ENCODE measurements at places on chromosomes 1 and 21. TPM values are rescaled to one million over a fixed set of nuclear protein-coding genes. Genes with fewer than 3 reads are reported as not detected.

The RBM11 gene
- not detected for total RNA-seq

DNA sequence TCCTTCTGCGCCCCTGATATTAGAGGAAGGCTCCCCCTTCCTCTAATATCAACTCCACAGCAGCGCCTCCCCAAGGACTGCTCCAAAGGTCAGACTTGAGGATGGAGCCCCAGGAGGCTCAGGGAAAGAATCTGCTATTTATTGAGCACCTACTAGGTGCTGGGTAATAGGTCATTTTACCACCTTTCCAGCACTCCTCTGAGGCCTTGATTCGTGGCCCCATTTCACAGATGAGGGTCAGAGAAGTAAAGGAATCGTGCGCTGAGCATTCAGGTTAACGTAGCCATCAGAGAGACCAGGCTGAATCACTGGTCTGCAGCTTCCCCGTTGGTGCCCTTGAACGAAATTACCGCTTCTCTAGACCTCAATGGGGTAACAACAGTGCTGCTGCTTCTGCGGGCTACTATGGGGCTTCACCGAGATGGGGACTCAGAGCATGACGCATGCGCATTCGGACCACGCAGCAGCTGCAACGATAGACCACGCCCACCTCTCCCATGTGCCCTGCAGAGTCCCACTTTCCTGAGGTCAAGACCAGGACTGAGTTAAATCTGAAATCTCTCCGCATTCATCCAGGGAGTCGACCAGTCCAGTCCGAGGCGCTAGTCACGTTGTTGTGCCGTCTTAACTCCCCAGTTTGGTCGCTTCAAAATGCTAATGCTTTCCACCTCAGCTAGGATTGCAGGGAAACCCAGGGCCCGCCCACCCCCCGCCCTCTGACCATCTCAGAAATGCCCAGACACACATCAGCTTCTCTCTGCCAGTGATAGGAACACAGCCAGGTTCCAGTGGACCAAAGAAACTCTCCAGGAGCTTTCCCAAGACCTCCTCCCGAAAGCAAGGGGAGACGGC is 12.9 kb downstream of the CAMK2N1 start:
- DNase-seq: peak; percentile 71

The HES4 gene
- 1.6 TPM for total RNA-seq

GRCh38 chr1:95990033-95990432 is 731.6 kb upstream of the PTBP2 start:
- DNase-seq: no peak

DNA sequence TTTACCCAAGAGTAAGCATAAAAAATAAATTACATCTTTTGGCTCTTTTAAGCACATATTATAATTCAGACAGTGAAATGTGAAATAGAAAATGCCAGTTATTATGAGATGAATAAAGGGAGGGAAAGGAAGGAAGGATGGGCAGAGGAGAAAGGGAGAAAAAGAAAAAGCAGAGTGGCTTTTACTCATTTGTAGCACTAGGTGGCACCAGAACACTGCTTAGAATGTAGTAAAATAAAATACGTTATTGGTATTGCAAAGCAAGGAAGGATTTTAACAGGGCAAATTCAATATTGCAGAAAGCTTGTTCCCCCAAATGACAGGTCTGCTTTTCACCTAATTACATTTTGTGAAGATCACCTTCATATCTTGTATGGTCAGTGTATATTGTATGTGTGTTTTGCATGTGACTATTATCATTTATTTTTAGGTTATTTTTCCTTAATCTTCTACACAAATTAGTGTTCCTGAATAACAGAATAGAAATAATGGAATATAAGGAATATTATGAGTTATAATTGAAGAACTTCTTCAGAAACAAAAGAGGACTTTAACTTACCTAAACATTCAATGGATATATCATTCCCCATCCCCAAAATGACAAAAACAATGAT is 9.1 kb upstream of the PCNX2 start:
- no peak for DNase-seq

DNA sequence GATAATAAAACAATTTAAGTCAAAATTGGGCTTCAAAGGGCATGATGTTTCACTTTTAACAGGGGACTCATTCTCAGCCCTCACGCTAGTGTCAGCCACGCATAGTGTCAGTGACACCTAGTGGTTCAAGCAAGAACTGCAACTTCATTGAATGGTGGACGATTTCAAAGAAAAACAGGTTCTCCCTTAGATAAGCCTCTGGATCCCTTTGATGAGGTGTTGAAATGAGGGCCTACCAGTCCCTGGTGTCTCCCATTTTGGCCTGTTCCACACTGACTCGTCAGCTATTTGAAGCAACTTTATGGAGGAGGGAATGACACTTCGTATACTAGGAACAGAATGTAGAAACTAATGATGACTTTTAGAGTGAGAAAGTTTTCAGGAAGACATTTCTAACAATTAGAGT is 56.2 kb downstream of the FCRL5 start:
- no peak for DNase-seq

DNA sequence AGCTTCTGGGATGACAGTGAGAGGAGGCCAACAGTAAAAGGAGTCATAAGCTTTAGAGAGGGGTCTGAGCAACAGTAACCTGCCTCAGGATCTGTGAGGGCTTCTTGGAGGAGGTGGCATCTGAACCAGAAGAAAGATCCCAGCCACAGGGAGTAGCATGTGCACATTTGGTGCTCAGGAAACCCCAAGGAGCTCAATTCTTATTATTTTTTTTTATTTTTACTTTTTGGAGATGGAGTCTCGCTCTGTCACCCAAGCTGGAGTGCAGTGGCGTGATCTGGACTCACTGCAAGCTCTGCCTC is 4.7 kb downstream of the THEMIS2 start:
- DNase-seq: no peak

- no peak for DNase-seq
Measured at GRCh38 chr1:2300851-2301606, 72.9 kb downstream of the SKI start.

DNA sequence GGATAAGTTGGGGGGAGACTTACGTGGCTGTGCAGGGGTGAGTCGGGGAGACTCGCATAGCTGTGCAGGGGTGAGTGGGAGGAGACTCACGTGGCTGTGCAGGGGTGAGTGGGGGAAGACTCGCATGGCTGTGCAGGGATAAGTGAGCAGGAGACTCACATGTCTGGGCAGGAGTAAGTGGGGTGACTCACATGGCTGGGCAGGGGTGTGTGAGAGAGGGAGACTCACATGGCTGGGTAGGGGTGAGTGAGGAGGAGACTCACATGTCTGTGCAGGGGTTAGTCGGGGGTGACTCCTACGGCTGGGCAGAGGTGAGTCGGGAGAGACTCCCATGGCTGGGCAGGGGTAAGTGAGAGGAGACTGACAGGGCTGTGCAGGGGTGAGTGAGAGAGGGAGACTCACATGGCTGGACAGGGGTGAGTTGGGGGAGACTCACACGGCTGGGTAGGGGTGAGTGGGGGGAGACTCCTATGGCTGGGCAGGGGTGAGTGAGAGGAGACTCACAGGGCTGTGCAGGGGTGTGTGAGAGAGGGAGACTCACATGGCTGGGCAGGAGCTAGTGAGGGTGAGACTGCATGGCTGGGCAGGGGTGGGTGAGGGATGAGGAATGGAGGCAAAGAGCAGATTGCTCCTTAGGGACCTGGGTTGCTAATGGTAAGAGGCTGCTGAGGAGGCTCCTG is 56.0 kb upstream of the ABCG1 start:
- no peak for DNase-seq

DNA sequence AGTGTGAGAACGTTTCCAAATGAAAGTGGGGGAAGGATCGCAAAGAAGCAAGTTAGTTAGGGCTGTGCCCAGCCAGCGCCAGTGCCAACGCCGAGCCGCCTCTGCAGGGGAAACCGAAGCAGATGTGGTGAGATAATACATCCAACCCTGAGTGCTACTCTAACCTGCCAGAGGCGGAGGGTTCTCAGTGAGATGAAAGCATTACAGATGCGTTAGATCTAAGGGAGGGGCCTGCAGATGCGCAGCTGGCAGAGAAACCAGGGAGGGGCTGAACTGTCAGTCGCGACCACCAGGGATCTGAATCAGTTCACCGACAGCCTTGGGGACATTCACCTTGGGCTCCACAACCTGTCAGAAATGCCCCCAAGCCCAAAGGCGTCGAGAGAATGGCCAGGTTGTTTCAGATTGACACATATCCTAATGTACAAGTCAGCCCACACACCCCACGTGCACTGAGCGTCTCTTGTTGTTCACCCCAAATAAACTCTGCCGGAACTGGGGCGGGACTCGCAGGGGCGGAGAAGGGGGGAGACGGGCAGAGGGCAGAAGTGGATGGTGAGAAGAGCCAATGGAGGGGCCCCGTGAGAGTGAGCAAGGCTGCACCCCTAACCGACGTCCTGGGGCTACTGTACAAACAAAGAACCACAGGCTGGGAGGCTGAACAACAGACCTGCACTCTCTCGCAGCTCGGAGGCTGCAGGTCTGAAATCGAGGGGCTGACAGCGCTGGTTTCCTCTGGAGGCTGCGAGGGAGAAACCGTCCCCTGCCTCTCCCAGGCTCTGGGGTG is 8.7 kb upstream of the UMODL1 start:
- DNase-seq: peak; percentile 64

The LRRC38 gene
- total RNA-seq: not detected

DNA sequence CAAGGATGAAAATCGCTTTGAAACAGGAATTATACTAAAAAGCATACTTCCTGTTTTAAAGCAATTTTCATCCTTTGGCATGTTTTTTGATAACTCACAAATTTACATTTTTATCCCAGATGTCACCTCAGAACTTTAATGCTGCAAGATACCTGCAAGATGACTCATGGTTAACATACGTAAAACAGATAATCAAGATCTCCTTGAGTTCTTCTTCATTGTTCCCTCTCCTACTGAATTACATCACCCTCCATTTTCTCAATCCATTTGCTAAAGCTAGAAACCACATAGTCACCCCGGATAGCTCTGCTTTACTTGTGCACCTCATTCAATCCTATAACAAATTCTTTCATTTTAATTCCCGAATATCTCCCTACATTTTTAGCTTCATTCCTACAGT is 1114.2 kb downstream of the PLA2G4A start:
- no peak for DNase-seq

GRCh38 chr1:94898491-94899385 is 28.2 kb downstream of the CNN3 start:
- no peak for DNase-seq

- DNase-seq: no peak
Measured at GRCh38 chr21:24153137-24153536, 1454.1 kb downstream of the MRPL39 start.

The OR2M3 gene
- not detected for total RNA-seq

DNA sequence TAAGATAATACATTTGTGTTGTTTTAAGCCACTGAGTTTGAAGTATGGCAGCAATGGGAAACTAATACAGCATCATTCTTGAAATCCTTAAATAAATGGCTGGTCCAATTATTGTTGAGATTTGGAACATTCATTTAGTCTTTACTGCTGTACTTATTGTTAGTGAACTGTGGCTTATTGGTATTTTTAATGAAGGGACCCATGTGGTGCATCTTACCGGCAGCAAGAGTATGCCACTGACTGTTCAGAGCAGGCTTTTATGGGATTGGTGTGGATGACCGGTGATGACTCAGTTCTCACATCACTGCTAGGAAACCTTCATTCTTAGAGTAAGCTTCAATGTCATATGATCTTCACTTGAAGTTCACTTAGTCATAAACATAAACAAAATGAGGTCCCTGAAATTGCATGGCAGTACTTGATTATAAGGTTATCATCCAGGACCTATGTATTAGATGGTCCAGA is 31.5 kb downstream of the PRKAA2 start:
- DNase-seq: no peak

The PATJ gene
- 19.0 TPM for total RNA-seq

The WNT9A gene
- total RNA-seq: 0.11 TPM

The LCE1F gene
- total RNA-seq: not detected

DNA sequence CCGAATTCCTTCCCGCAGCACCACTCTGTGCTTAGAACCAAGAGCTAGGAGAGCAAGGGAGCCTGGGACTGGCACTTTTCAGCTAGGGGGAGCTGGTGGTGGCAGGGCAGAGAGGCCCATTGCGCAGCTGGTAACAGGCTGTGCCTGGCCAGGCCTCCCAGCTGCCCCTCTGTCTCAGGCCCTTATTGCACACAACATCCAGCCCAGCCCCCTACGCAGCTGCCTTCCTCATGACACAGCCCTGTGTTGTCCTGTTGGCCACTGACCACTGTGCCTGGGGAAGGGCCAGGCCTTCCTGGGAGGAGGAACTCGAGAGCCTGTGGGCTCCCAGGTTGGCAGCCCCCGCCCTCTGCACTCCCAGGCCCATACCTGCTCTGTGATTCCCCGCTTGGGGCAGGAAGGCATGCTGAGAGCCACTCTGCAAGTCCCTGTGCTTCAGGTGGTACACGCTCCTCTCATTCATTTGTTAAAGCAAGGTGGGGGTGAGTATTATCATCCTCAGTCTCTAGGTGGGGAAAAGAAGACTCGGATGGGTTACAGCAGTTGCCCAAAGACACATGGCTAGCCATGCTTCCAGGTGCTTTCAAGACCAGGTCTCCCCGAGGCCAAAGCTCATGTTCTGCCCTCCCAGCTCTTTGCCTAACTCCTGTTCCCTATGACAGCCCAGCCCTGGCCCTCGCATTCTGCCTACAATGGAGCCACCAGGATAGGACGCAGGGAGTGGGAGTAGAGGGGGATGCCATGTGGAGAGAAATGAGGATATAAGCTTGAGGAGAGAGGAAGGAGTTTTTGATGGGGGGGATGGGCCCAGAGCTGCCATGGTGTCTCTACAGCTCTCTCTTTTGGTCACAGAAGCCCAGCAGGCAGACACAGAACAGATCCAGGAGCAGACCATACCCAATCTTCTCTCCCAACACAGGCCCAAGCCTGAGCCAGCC is 81.8 kb downstream of the TMEM53 start:
- no peak for DNase-seq

DNA sequence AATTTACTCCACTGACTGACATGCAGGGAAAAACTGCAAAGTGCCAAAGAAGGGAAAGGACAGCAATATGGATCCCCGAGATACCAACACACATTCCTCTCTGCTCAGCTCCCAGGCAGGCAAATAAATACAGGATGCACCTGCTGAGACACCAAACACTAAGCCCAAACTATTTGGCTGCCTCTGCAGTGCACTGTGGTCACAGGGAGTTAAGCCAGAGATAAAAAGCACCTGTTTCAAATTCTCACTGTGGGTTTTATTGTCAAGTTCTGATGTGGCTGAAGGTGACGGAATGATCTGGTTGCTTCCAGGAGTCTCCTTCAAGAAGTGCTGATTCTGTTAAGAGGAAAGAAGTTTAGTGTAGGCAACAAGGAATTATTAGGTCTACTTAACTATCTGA is 17.7 kb downstream of the TEX38 start:
- DNase-seq: no peak

DNA sequence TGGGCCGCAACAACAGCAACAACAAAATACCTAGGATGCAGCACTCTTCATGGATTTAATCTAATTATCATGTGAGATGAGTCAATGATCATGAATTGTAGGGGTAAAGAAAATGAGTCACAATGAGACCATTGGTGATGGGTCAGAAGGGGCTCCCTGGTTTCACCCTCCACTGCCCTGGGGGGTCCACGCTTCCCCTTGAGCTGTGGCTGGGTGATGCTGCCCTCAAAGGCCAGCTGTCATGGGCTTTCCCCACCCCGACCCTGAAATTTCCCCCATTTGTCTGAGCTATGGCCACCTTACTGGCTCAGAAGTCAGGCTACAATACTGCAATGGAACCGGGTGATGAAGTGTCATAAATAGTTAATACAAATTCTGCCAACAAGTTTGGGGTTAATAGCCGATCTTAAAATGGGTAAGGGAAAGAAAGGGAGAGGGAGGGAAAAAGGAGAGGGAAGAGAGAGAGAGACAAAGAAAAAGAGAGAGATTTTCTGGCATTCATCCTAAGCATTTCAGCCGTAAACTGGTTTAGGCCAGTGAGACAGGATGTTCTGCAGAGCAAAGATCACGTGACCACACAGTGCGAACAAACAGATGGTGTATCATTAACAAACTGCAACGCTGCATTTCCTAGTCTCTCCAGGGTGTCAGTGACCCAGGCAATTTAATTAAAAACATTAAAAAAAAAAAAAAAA is 143.4 kb upstream of the ERRFI1 start:
- no peak for DNase-seq
